ENCODE measurements at places on chromosomes 6 and 20.

DNA sequence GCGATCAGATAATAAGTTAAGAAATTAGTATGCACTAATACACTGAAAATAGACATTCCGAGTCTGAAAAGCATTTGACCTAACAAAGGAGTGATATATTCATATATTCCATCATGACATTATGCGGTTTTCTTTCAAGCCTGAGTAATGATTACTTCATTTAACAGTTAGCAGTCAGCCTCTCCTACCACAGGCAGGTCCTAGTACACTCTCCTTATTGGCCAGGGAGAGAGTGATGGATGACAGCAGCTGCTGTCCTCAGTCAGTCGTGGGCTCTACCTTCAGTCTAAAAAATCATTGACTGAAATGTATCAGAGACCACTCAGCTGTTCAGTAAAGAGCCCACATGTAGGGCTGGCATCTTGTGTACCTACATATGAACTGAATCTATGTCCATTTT lies 33.2 kb upstream of the VGLL2 start:
- no peak for DNase-seq

DNA sequence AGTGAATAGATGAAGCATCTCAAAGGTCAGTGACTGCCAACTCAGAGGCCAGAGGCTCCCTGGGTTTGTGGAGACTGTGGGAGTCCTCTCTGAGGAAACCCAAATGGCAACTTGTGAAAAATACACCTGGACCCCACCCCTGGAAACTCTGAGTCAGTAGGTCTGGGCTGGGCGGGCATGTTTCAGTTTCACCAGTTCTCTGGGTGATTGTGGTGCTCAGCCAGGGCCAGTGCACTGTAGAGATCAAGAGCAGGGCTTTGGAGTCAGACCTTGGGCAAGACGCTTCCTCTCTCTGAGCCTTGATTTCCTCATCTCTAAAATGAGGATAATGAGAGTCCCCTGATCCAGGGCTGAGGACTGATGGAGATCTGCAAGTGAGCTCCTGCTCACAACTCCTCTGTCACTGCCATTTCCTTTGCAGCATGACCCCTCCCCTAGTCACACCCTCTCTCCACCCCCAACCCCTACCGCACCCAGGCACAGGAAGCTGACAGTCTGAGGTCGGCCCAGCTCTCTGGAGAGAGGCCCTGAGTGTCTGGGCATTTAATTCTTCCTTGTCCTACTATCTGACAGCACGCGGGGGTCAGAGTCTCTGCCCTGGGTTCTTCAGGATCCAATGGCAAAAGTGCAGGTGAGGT lies 5.1 kb downstream of the DEF6 start:
- peak; percentile 64 for DNase-seq

DNA sequence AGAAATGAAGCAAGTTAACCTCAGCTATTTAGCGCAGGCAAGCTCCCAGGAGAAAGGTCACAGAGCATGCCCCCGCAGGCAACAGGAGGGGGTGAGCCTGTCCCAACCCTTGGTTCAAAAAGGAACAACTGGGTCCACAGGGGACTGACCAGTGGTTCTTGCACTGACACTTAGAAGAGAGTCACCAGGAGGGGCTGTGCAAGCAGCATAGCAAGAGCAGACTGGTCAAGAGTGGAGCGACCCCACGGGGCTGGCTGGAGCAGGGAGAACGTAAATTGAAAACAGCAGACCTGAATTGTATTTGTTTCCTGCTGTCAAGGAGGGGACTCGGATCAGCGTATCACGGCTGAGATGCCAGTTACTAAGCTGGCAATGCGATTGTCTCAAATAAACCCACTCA lies 32.8 kb downstream of the GABRR1 start:
- DNase-seq: no peak

DNA sequence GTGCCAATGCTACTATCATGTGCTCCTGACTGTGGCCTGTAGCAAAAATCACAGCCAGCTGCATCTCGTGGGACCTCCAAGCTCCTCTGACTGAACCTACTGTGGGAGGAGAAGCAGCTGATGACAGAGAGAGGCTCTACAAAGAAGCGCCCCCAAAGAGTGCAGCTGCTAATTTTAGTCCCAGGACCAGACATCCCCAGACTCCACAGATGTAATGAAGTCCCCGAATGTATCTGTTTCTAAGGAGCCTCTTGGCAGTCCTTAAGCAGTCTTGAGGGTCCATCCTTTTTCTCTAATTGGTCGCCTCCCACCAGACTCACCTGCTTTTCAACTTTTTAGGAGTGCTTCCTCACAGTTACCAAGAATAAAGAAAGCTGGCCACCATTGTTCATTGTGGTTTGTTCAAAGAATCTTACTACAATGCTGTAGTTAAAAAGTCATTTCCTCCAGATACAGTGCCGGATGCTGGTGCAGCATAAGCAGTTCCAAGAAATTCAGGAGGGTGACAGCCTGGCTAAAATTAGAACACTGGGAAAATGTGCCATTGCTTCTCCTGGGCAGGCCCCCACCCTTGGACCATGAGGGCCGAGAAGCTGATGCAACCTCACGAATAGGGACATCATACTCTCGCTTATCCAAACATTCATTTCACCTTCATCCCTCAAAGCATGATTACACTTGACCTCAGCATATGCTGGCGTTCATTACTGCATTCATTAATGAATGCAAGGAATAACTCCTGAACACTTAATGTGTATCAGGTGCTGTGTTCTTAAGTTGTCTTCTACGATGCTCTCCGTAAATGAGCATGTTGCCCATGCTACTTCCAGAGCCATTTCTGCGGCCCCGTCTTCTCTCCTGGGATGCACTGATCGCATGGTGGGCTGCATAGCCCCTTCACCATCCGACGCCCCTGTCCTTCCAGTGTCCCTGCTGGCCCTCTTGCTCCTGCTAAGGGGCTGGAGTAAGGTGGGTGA lies 66.4 kb downstream of the LY86 start:
- DNase-seq: peak; percentile 99

- no peak for DNase-seq
Measured at GRCh38 chr20:36314734-36315544, 8.8 kb downstream of the DLGAP4 start.

- DNase-seq: no peak
Measured at GRCh38 chr6:26459023-26459810, 1.5 kb downstream of the BTN2A1 start.

DNA sequence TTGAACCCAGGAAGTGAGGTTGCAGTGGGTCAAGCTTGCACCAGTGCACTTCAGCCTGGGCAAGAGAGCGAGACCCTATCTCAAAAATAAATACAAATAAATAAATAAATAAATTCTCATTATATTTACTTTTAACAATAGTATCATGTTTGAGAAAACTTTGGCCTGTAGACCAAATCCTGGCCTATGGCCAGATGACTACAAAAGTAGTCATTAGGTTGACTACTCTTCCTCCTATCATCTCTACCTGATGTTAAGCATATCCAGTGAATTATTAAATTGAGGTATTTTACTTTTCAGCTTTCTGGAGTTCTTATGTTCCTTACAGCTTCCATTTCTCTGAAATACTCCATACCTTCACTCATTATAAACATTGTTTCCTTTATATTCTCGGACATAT lies 280.6 kb downstream of the LAMA2 start:
- DNase-seq: no peak

DNA sequence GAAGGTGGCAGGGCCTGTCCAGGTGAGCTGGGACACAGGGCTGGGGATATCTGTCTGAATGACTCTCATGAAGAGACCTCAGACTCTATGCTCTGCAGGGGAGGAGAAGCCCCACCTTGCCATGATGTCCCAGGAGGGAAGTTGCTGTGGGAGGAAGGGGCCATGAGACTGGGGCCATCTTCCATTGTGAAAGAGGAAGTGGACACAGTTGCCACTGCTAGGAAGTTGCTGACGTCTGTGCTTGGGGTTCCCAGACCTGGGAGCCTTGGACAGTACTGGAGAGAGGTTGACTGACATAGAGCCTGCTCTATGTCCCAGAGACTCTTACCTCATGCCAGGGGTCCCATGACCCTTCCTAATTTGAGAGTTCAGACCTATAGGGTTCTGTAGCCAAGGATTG lies 24.5 kb downstream of the SIRPB1 start:
- DNase-seq: no peak

DNA sequence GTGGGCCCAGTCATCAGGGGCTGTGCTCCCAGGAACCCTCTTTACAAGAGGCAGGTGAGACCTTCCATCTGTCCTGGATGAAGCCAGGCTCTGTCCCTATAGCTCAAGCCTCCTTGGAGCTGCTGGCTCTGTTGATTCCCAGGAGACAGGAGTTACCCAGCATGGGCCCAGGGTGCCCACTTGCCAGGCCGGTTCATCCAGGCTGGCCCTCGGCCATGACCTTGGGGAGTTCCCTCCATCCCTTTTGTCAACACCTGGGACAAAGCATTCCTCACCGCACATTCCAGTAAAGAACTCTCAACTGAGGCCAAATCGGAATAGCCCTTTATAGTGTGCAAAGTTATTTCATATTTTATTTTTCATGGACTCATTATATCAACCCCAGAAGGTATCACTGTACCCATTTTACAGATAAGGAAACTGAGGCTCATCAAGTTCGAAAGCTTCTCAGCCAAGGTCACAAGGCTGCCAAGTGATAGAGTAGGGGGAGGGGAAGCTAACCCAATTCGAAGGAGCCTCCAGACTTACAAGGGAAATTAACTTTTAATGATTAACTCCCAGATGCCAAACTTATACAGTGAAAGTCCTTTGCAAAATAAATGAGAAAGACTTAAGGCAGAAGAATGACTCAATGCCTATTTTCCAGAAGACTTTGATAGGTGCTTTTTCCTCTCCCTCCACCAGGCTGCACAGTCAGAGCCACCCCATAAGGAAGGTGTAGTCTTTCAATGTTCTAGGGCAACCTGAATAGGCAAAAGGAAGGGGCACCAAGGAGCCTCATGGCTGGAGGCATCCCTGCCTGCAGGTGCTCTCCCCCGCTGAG lies 18.5 kb downstream of the SDC4 start:
- DNase-seq: no peak

DNA sequence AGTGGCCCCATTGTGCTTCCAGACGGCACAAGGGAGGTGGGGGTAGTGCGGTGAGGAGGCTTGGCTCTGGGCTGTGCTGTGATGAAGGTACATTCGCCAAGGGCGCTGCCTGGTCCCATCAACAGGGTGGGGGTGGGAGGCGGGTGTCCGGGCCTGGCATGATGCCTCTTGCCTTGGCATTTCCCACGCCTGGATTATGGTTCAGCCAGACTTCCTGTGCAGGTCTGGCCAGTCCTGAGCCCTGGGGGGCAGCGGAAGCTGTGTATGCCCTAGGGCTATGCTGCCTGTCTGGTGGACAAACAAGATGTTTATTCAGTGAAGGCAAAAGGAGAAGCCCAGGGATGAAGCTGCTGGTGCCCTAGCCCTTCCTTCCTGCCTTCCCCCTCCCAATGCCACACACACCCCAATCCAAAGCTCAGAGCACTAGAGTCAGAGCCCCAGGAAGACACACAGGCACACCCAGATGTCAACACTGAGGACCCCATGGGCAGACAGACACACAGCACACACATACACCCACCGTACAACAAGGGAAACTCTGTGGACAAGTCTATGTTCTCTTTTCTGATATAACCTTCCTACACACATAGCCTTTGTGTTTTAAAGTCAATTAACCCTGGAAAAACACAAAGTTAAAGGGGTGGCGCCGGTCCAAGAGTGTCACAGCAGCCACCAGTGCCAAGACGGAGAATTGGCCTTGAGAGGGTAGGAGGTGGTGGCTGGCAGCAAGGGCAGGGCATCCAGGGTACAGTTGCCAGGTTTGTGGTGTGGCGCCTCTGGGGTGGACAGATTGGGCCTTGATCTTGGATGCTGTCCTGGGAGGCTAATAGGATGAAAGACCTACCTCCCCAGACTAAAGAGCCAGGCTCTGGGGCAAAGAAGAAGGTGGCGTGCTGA lies 54.7 kb upstream of the SAYSD1 start:
- DNase-seq: no peak

DNA sequence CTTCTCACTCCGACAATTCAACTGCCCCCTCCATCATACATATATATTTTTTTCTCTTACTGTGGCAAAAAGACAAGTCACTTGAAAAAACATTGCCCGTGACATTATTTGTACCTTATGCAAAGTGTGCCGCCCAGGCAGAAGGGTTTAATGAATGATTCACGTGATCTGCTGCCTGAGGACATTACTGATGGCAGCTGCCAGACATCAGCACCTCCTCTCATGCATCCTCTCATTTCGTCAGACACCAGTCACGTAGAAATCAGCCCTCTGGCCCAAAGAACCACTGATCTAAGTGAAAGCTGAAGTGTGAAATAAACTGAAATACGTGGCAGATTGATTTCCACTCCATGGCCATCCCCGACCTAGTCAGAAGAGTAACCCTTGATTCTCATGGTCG lies 218.8 kb upstream of the PDE10A start:
- DNase-seq: no peak

- peak; percentile 5 for DNase-seq
Measured at GRCh38 chr6:29336269-29336668, 32.4 kb downstream of the OR5V1 start.

DNA sequence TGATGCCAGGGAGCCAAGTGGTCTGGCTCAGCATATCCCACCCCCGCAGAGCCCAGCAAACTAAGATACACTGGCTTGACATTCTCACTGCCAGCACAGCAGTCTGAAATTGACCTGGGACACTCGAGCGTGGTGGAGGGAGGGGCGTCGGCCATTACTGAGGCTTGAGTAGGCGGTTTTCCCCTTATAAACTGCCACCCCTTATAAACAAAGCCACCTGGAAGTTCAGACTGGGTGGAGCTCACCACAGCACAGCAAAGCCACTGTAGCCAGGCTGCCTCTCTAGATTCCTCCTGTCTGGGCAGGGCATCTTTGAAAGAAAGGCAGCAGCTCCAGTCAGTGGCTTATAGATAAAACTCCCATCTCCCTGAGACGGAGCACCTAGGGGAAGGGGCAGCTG lies 19.4 kb downstream of the TINAG start:
- DNase-seq: no peak

DNA sequence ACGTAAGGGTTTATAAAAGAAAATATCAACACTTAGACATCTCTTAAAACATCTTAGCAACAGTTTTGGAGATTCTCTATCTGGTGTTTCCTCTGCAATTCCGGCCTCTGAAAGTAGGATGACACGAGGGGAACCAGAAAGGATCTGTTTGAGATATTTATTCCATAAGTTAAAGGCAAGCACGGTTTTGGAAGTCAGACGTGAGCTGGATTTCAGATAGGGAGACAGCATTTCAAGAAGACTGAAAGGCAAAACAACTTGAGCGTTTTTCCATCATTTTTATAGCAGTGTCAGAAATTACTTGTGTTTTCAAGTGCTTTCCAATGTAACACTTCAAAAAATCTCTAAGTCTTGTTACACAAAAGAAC lies 52.9 kb upstream of the BTN3A2 start:
- DNase-seq: no peak
